ENCODE measurements at places on chromosomes 2 and 18.

DNA sequence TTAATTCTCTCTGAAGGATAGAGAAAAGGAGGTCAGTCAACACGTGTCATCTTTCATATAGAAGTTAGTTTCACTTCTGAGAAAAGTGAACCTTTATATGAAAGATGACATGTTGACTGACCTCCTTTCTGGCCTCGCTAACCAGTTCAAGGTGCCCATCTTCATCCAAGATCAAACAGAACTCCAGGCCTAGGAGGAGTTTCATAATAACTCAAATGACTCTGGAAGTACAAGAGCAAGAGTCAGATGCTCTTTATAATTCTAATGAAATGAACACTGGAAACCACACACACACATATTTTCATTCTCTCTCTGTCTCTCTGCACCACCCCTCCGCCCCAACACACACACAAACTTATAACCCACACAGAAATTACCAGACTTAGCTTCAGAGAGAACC is 16.3 kb downstream of the ANKRD44 start:
- no peak for DNase-seq

DNA sequence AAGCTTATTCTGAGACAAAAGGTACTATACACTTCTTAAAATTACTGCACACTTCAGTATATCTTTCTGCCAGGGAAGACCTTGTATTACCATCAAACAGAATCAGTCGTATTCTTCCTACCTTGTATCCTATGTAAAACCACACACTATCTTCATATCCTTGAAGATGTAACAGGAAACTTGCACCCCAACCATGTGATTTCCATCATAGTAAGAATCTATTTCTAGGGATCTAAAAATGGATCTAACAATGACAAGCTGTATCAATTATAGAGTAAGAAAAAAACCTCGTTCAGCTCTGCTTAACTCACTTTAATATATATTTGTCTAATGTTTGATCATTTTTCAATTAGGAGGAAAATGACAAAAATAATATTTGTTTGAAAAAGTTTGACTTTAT is 60.2 kb downstream of the WDR75 start:
- DNase-seq: no peak

GRCh38 chr2:147696426-147696825 is 148.4 kb upstream of the ACVR2A start:
- DNase-seq: no peak

GRCh38 chr18:11494107-11494506 is 115.3 kb upstream of the SLC35G4 start:
- no peak for DNase-seq

DNA sequence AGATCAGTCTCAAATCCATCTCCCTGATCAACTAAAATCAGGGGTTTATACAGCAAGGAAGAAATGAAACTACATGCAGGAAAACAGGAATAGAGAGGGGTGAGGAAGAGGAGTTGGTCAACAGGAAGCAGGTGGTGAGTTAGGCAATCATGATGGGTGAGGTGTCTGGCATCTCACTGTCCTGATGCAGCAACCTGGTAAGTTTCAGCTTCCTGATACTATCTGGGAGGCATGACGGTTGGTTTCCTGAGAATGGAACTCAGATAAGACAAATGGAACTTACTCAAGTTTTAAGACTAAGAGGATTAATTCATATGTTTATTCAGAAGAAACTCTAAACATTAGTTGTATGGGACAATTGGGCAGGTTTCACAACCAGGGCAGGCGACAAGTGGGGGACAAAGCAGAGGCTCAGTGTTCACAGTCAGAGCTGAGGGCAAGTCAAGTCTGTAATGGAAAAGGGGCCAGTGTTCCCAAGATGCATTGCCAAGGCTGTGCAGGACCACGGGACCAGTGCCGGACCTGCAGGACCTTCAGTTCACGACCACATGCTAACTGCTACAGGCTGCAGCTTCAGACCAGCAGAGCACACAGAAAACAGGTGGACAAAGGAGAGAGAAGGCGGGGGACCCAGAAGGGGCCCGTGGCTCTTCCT is 17.7 kb upstream of the GALM start:
- DNase-seq: no peak

DNA sequence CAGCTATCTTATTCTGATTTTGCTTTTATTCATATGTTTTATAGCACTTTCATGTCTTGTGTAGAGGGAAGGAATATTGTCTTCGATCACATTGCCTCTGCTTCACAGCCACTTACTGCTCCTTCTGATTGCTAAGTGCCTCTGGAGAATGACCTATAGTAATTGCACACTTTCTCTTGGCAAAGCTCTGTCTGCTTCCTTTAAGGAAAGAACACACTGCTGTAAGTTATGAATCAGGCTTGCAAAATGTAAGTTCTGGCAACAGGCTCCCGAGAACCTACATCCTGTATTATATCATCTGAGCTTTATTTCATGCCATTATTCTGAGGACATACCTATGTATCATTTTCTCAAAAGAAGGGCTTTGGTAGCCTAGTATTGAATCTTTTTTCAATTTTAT is 170.7 kb downstream of the ZNF804A start:
- DNase-seq: no peak

DNA sequence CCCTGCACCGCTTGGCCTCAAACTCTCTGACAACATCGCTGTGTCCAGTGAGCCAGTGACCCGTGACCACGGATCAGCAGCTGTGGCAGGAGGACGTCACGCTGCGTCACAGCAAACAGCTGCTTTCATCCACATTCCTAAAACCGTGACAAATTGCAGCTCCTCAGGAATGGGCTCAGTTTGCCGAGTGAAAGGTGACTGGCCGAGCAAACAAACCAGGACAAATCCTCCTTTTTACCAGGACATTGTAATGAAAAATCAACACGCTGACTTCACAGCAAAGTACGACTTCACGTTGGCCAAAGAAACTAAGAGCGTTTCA is 57.6 kb downstream of the PXDN start:
- DNase-seq: no peak

DNA sequence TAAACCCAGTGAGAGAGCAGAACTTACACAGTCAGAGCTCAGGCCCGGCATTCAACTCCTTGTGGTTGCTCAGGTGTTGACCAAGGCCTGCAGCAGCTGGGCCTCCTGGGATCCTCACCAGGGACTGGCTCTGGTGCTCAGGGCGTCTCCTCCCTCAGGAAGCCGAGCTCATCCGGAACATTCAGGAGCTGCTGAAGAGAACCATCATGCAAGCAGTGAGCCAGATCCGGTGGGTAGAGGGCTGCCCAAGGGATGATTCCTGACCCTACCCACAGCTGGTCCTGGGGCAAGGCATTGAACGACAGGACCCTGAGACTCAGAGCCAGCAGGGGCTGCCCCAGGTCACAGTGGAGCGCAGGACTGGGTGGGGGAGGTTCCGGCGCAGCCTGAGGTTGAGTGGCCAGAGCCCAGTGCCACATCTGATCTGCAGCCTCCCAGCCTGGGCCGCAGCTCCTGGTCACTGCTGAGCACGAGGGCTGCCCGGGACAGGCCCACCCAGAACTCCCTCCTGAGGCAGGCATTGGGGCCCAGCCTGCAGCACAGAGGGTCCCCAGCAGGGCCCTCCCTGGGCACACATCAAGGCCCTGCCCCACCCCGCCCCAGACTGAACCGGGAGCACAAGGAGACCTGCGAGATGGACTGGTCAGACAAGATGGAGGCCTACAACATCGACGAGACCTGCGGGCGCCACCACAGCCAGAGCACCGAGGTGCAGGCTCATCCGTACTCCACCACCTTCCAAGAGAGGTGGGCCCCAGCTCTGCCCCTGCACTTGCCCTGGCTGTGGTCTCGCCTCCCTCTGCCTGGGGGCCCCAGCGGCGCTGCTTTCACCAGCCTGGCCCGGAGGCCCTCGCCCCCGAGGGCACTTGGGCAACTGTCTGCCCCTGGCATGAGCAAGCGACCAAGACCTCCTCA is 2.4 kb downstream of the TEKT4 start:
- no peak for DNase-seq

GRCh38 chr2:38394041-38394440 is 17.0 kb upstream of the ATL2 start:
- DNase-seq: no peak

DNA sequence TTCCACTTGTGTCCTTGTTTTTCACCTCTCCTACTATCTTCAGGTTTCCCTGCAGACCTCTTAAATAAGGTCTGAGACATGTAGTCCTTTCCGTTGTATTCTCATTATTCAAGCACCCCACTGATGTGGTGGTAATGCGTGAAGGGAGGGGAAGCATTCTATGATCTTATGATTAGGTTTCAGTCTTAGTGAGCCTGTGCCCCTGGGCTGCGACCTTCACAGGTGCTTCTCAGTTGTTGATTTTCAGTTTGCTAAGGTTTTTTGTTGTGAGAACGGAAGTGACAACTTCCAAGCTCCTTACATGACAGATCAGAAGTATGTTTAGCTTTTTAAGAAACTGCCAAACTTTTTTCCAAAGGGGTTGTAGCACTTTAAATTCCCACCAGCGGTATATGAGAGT is 41.3 kb downstream of the VPS54 start:
- no peak for DNase-seq

- DNase-seq: no peak
Observed at GRCh38 chr2:232897598-232898408, 27.7 kb downstream of the SNORC start.

DNA sequence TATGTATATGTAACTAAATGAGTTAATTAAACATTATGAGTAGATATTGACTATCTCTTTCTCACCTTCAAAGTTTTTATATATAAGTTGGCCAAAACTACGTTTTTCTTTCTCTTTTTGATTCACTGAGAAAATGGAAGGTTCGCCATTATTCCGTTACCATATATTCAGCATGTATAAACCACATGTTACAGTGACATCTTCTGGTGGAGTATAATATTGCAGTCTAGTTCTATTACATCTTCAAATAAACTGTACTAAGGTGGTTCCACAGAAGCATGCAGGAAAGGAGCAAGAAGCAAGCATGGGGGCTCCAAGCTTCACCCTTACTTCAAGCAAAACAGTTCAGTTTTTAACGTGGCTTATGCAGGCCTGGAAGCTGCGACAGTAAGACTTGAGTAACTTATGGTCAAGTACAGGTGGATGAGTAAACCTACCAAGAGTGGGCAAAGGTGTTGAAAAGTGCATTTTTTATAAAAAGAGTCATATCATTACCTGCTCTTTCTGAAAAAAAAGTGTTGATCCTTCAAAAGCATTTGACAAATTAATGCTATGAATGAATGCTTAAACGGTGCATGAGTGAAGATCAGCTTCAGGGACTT is 129.8 kb upstream of the RAB6C start:
- DNase-seq: peak; percentile 42

DNA sequence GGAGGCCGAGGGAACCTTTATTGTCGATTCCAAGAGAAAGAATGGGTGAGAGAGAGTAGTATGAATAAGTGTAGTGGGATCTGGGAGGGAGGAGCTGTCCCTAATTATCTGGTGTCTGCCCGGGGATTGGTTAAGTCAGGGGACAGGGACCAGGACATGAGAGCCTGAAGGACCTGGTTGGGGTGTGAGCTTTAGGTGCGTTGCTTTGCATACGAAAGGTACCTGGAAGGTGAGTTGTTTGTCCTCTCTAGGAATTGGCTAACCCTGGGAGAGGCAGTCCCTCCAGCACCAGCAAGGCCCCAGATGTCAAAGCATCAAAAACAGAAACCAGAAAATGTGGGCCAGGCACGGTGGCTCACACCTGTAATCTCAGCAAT is 48.1 kb upstream of the RPL31 start:
- no peak for DNase-seq

DNA sequence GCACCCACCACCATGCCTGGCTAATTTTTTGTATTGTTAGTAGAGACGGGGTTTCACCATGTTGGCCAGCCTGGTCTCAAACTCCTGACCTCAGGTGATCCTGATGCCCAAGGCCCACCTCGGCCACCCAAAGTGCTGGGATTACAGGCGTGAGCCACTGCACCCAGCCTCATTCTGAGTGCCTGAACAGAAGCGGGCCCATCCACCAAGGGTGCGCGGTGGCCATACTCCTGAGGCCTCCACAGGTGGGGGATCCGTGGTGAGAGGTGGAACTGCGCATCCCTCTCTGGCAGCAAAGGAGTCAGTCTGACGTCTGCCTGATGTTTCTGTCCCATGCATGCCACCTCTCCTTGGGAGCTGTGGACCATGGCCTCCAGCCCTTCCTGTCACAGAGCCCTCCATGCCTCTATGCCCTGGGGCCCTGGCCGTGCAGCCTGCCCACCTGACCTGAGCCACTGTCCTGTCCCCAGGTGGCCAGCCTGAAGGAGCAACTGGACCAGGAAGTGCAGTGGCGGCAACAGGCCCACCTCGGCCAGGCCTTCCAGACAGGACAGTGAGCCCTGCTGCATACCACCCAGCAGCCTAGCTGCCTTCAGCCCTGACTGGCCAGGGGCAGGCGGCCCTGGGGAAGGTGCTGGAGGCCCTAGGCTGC is 7.6 kb upstream of the SNED1 start:
- DNase-seq: no peak

GRCh38 chr2:119289642-119290041 is 66.0 kb downstream of the STEAP3 start:
- DNase-seq: no peak

GRCh38 chr2:14759082-14759481 is 126.6 kb downstream of the LRATD1 start:
- no peak for DNase-seq

DNA sequence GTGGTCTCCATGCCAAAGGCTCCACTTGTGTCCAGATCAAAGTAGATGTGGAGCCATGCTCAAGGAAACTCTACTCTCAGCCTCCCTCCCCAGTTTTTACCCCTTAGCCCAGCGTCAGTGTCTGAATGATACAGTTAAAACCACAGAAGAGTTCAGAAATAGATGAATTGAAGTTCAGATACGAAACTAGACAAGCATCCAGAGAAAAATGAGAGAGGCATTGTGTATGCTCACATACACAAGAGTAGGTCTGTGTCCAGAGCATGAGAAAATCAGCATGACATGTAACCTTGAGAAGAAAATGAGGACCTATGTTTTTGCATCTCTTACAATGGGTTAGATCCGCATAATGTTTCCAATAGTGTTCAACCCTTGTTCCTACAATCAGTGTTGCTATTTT is 612.8 kb upstream of the PKDCC start:
- DNase-seq: no peak

DNA sequence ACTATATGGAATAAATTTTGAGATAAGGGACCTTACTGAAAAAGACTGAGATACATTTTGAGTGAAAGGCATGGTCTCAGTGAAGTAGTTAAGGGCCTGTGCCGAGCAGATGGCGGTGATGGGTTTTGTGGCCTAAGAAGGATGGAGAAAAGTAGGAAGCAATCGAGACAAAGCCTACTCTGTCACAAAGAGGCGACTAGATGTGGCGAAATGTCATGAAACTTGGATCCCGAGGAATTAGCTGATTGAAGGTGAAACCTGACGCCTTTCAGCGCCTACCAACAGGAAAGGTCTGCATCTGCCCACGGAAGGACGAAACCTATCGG is 558 bp upstream of the CEP192 start:
- no peak for DNase-seq

DNA sequence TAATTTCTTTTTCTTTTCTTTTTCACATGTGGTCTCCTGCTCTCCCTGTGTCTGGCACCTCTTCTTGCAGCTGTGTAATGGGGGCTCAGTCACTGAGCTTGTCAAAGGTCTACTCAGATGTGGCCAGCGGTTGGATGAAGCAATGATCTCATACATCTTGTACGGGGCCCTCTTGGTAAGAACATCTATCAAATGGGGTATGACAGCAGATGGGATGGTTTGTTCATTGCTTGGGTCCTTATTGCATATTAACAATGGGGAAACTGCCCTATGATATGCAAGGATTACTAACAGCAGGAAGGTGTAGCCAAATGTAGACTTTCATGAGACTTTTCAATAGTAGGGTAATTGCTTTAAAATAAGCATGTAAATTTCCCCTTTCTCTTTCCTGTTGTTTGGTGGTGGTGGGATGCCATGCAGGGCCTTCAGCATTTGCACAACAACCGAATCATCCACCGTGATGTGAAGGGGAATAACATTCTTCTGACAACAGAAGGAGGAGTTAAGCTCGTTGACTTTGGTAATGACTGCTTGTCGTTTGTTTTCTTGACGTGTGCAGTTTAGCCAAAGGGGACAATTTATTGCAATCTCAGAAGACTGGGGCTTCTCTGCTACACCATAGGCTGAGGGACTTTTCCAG is 36.5 kb downstream of the MYO3B start:
- DNase-seq: peak; percentile 16
